ENCODE measurements at places on chromosomes 4 and X.

DNA sequence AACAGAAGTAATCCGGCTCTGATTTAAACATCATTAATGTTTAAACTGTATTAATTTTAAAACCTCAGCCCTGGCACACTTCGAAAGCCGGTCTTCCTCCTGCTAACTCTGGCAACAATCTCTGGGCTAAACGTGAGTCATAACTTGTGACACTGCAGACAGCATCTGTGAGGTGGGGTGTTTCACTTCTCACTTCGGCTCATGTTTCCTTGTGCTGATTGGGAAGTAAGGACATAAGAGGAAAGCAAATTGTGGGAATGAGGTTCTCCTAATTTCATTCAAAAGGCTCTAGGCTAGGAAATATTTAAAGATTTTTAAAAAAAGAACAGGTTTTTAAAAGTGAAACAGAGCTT, 139.9 kb upstream of the USP9X start:
- no peak for DNase-seq

DNA sequence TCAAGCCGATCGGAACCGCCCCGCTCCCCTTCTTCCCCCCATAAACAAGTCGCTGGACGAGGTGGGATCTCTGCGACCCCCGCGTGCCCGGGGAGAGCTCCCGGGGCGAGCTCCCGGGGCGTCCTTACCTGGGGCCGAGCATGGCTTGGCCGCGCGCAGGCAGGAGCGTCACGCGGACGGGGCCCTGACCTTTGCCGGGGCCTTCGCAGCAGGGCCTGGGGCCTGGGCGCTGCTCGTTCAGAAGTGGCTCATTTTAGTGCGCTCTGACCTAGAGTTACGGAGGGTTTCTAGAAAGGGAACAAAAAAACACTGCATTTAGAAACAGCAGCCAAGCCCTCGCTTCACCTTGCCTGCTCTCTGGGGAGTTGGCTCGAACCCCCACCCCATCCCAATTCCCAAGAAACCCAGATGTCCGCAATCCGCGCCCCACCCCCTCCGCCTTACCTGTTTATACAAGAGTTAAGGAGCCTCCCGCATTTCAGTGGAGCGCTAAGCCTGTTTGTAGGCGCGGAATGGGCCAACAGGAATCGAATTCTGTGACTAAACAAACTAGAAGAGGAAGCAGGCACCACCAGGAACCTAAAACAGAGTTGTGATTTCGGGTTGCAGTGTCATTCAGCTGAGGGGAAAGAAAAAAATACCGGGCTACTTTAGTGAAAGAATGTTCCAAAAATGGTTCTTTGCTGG, 814 bp upstream of the RBM47 start:
- DNase-seq = no peak

DNA sequence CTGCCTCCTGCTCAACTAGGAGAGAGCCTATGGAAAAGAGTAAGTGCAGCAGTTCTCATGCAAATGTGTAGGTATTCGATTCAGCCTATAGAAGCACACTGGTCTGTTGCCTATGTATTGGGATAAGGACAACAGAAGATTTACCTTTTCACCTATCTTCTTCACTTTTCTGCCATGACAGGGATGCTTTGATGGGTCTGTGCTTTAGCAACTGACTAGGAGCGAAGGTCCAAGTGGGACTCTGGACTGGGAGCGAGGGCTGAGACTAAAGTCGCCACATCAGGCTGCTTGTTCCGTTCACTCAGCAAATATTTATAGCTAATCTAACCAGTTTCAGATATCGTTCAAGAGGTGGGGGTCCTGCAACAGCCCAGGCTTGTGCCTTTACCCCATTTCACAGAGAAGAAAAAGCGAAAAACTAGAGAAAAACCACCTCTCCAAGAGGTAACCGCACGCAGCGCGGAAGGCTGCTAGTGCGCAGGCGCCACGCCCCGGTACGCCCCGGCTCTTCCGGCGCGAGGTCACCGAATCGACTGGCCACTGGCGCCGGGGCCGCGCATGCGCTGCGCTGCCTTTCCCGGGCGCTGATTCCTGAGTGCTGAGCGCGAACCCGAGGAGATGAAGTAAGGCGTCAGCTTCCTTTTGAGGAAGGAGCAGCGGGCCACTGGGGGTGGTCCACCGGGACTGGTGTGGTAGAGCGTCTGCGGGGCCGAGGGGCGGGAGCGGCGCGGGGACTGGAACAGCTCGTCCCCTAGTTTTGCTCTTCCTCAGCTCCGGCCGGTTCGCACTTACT, at the start of gene RBMX2:
Gene RBMX2, plus strand, starts transcription at position 573 of the 793 bp plus-strand sequence. Its CDS starts 46 bp downstream, at position 619.
- DNase-seq = peak; percentile 74

- no peak for DNase-seq
Measured at GRCh38 chrX:99095965-99096635, 1314.0 kb downstream of the PCDH19 start.

DNA sequence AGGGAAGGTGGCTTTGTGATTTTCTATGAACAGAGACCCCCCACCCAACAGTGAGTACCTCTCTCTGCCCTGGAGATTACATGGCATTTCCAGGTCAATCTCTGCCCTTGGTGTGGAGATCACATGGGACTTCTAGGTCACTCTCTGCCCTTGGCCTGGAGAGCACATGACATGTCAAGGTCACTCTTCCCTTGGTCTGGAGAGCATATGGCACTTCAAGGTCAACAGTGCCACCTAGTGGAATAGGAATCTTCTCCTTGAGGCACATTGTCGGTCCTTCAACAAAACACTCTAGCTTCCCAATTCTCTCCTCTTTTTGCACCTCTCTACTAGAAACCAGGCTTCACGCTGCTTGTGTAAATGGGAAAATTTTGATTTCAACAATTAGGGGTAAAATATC, 66.2 kb upstream of the TACR3 start:
- peak; percentile 47 for DNase-seq

DNA sequence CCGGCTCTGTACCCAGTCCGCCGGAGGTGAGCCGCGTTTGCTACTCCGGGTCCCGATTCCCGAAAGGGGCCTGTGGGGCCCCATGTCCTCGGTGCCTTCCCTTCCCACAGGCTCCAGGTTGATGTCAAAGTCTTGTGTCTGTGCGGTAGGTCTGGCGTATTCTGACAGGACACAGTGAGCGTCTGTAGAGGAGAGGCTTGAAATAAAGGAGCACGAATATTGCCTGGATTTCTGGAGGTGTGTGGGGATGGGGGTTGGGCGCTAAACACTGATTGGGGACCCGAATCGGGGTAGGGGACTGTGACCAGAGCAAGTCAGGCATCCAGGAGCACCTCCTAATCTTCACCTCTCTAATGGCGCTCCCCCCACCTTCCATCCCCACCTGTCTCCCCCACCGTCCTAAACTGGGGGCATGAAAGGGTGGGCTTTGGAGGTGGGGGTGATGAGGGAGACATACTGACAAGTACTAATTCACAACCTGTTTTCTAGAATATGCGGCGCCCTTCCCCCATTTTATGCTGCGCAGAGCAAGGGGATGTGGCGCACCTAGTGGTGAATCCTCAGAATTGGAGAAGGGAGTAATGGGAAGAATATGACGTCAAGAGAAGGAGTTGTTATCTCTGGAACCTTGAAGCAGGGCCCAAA, 855 bp downstream of the GPRASP2 start:
- peak; percentile 51 for DNase-seq

DNA sequence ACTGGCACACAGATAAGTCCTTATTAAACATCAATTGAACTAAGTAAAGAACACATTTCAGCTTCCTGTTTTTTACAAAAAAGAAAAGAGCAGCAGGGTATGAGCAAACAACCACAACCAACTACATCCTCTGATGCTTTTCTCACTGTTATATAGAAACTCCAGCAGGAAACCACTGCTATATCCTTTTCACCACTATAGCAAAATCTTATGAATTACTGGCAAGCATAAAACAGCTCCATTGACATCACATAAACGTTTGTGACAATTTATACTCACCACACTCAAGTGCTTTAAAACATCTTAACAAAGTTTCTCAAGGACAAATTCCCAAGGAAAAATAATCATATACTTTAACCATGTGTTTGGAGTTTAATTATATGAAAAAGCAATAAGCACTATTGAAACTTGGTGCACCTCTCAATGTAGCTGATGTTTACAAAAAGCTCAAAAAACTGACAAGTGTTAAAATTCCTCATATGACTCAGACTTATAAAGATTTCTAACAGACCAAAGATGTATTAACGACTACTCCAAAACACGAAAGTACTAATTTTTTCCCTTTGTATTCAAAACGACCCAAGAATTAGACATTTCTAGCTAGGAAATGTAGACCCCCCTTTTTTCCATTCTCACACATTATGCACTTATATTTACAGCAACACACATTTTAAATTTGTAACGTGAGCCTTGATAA, 12.9 kb downstream of the GPRIN3 start:
- DNase-seq = no peak

- no peak for DNase-seq
Measured at GRCh38 chrX:9847071-9847470, 60.8 kb downstream of the SHROOM2 start.

Data from NCI-H345 (cell line).